ENCODE measurements at places on chromosomes 2 and 18. TPM values are rescaled to one million over a fixed set of nuclear protein-coding genes. Genes with fewer than 3 reads are reported as not detected.
A peak's percentile ranks its signal among the peaks of the same experiment; 100 is the strongest.

Gene HNMT
- 50.9 TPM for total RNA-seq

Gene PFN4
- total RNA-seq, result 0.89 TPM

Gene HOXD1
- total RNA-seq, result 1.7 TPM

Gene TRIM43
- total RNA-seq, result not detected

Gene SFT2D3
- total RNA-seq, result 3.7 TPM

- no peaks in the 10 kb centered on the region for H3K4me1 ChIP-seq
- no peak overlapping the region for H3K27ac ChIP-seq
- DNase-seq, result no peak
- no peak overlapping the region for H3K4me3 ChIP-seq
Observed at GRCh38 chr2:23720705-23721453, 206.0 kb downstream of the ATAD2B start.

DNA sequence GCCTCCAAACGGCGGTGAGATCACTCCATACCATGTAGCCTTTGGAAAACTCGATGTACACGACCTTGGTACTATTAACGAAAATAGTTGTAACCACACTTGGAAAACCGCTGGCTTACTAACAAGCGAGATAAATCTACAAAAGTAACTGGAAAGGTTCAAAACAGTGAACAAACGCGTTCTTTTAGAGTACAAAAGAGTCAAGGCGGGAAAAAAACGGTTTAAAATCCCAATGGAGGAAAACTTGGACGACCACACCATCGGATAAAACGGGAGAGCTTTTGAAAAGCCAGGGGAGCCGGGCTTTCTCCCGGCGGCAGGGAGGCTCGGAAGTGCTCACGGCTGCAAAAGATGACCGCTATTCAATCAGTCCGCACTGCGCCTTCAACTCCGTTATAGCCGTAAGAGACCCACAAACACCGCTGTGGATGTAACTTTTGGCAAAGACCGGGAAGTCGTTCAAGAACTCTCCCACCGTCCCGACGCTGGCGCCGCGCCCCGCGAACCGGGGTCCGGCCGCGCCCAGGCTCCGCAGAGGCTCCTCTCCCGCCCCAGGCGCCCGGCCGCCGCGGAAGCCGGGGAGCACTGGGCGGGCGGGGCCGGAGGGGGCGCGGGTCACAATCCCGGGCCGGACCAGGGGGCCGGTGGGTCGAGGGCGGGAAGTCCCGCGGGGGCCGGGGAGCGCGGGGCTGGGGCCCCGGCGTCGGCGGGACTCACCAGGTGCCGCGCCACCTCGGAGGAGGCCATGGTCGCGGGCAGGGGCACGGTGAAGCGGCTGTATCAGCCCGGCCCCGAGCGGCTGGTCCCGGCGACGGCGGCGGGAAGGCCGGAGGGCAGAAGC is 465 bp downstream of the SEPTIN10 start:
- peaks cover 75% of the 10 kb centered on the region for H3K4me1 ChIP-seq
- H3K27ac ChIP-seq, result peak overlapping the region; percentile 96
- H3K36me3 ChIP-seq, result no peaks in the 10 kb centered on the region
- H3K4me3 ChIP-seq, result peak overlapping the region; percentile 54

- H3K36me3 ChIP-seq, result no peaks in the 10 kb centered on the region
- H3K27me3 ChIP-seq, result no peaks in the 10 kb centered on the region
- H3K4me1 ChIP-seq, result no peaks in the 10 kb centered on the region
- no peak for DNase-seq
- H3K27ac ChIP-seq, result no peak overlapping the region
- no peak overlapping the region for H3K4me3 ChIP-seq
Observed at GRCh38 chr2:2184549-2185249, 146.4 kb downstream of the MYT1L start.

GRCh38 chr2:170475878-170476277 is 239.3 kb upstream of the SP5 start:
- H3K4me1 ChIP-seq, result no peaks in the 10 kb centered on the region
- no peak overlapping the region for H3K27ac ChIP-seq
- H3K4me3 ChIP-seq, result no peak overlapping the region
- H3K27me3 ChIP-seq, result no peaks in the 10 kb centered on the region

All from spleen (tissue), 13 donors.